Glutamatergic neuron (in vitro differentiated cells): ENCODE measurements at places on chromosomes 11 and 22. TPM values are rescaled to one million over a fixed set of nuclear protein-coding genes. Genes with fewer than 3 reads are reported as not detected.

The ASRGL1 gene
- total RNA-seq = 55.7 TPM

GRCh38 chr11:7281079-7281478 lies 29.4 kb downstream of the SYT9 start:
- no peak overlapping the region for H3K27ac ChIP-seq
- DNase-seq = no peak
- H3K4me1 ChIP-seq = no peaks in the 10 kb centered on the region
- no peaks in the 10 kb centered on the region for H3K27me3 ChIP-seq
- no peak overlapping the region for H3K4me3 ChIP-seq

- H3K36me3 ChIP-seq = no peaks in the 10 kb centered on the region
- H3K27me3 ChIP-seq = no peaks in the 10 kb centered on the region
- no peak overlapping the region for H3K27ac ChIP-seq
- no peak for DNase-seq
These were observed 36.9 kb downstream of the PPM1F start for GRCh38 chr22:21915624-21916308.

DNA sequence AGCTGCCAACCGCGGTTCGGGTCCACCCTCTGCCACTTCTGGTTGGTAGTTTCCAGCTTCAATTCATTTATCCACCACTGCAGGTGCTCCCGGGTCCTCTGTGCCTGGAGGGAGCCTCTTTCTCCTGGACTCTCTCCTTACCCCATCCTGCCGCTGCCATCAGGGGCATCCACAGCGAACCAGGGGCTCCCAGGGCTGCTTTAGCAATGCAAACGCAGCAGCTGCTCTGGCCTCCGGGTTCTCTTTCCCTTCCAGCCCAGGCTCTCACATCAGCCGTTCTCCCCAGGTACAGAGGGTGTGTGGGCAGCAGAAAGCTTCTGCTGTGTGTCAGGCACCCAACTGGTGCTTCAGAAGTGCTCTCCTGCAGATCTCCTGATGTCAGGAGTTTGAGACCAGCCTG lies 27.9 kb downstream of the NFAM1 start:
- H3K36me3 ChIP-seq = no peaks in the 10 kb centered on the region
- no peak overlapping the region for H3K4me3 ChIP-seq
- peaks cover 5% of the 10 kb centered on the region for H3K27me3 ChIP-seq
- no peak for DNase-seq

The CLMP gene
- 24.2 TPM for total RNA-seq

The RELA gene
- 61.2 TPM for total RNA-seq

GRCh38 chr22:30249049-30250038 lies 2.8 kb upstream of the LIF start:
- H3K36me3 ChIP-seq = no peaks in the 10 kb centered on the region
- H3K4me3 ChIP-seq = no peak overlapping the region
- H3K4me1 ChIP-seq = peaks cover 4% of the 10 kb centered on the region
- DNase-seq = no peak

The TRIM48 gene
- not detected for total RNA-seq

DNA sequence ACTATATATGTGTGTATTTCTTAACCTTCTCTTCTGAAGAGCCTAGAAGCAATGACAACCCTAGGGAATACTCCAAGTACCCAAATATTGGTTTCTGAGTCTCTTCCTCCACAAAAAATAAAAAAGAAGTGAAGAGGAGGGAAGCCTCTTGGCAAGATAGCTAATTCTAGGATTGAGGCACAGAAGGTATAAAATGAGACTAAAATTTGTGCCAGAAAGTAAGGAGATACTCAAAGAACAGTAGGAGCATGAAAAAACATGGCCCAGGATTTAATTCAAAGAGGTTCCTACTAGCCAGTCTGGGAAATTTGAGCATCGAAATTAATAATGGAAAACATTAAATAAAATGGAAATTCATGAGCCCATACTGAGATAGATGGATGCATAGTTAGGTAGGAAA lies 112.1 kb downstream of the PAX6 start:
- H3K4me3 ChIP-seq = no peak overlapping the region
- no peak for DNase-seq
- no peaks in the 10 kb centered on the region for H3K36me3 ChIP-seq
- no peak overlapping the region for H3K27ac ChIP-seq
- H3K27me3 ChIP-seq = no peaks in the 10 kb centered on the region

The OR2AG1 gene
- total RNA-seq = not detected

GRCh38 chr11:32187111-32187510 lies 96.2 kb downstream of the RCN1 start:
- no peak overlapping the region for H3K4me3 ChIP-seq
- no peak overlapping the region for H3K27ac ChIP-seq
- DNase-seq = no peak
- H3K36me3 ChIP-seq = no peaks in the 10 kb centered on the region
- H3K27me3 ChIP-seq = peaks cover 5% of the 10 kb centered on the region

DNA sequence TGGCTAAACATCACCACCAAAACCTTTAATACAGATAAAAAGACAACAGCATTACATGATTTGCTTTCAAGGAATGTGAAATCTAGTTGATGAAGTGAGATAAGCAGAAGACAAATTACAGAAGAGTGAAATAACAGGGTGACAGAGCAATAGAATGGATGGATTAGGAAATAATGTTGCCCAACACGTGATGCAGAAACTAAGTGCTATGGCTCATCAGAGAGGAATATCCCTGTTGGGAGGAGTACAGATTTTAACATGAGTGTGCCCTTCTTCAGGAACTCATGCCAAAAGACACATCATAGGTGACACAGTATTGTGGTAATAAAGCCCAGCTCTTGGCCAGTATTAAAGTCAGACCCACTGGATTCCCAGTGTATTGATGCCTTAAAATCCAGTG lies 176.6 kb upstream of the RAG2 start:
- H3K4me1 ChIP-seq = no peaks in the 10 kb centered on the region
- H3K27me3 ChIP-seq = no peaks in the 10 kb centered on the region
- no peaks in the 10 kb centered on the region for H3K36me3 ChIP-seq
- H3K27ac ChIP-seq = no peak overlapping the region
- DNase-seq = no peak

DNA sequence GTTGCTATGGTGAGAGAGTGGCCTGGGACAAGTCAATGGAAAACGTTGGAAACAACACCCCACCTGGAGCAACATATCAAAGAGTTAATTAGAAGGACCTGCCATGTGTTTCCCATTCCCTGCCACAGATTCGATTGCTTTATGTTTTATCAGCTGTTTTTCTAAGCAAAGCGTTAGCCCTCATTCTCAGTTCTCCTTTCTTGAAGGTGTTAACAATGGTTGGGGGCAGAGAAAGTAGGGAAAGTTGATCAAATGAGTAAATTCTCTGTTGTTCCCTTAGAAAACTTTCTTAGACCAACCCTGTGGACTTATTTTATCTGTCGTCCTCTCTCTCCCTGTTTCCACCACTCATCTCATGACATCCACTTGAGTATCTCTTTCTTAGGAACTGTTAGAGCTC lies 102.5 kb downstream of the ADAMTS15 start:
- no peaks in the 10 kb centered on the region for H3K4me1 ChIP-seq
- no peaks in the 10 kb centered on the region for H3K27me3 ChIP-seq
- H3K4me3 ChIP-seq = no peak overlapping the region

The DEFB131B gene
- total RNA-seq = not detected

The KDM4E gene
- total RNA-seq = 1.1 TPM

The ARHGAP8 gene
- total RNA-seq = 0.59 TPM

The CCDC89 gene
- not detected for total RNA-seq

DNA sequence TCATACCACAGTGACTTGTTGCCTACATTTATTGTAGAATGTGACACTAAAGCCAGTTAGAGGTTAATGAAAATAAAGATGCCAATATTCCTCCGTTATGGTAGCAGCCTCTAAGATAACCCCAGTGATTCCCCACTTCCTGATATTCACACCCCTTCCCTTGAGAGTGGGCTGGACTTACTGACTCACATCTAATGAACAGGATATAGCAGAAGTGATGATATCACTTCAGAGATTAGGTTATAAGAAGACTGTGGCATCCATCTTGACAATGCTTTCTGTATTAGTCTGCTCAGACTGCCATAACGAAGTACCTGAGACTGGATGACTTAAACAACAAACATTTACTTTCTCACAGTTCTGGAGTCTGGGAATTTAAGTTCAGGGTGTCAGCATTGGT lies 149.6 kb upstream of the MTNR1B start:
- no peak for DNase-seq
- no peak overlapping the region for H3K27ac ChIP-seq
- peaks cover 7% of the 10 kb centered on the region for H3K36me3 ChIP-seq
- H3K4me3 ChIP-seq = no peak overlapping the region
- H3K27me3 ChIP-seq = no peaks in the 10 kb centered on the region

GRCh38 chr11:119441898-119442243 lies 18.9 kb upstream of the THY1 start:
- H3K36me3 ChIP-seq = no peaks in the 10 kb centered on the region
- H3K4me1 ChIP-seq = no peaks in the 10 kb centered on the region
- H3K27ac ChIP-seq = no peak overlapping the region
- H3K4me3 ChIP-seq = no peak overlapping the region
- peaks cover 4% of the 10 kb centered on the region for H3K27me3 ChIP-seq
- DNase-seq = no peak

GRCh38 chr22:47334601-47335000 lies 572.2 kb downstream of the TBC1D22A start:
- no peak overlapping the region for H3K4me3 ChIP-seq
- peaks cover 30% of the 10 kb centered on the region for H3K36me3 ChIP-seq
- DNase-seq = no peak
- H3K27me3 ChIP-seq = peaks cover 14% of the 10 kb centered on the region
- H3K27ac ChIP-seq = no peak overlapping the region

DNA sequence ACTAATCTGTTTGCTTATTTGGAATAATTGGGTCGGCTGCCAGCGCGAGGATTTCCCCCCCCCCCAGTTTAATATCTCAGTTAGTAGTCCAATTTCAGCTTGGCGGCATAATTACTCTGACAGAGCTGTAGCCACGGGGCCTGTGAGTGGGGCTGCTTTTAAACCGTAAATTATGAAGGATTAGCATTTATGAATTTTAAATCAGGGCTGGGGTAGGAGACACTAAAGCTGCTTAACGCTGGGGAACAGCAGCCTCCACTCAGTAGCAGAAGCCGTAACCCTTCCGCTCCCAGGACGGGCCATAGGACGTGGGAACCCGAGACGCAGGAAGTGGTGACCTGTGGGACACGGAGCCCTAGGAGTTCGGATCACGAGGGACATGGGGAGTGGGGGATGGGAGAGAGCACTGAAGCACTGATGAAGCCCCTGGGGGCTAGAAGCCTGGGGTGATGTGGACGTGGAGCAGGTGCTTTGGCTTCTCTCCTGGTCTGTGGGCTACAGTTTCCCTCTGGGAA lies 66.2 kb upstream of the LMO1 start:
- peaks cover 3% of the 10 kb centered on the region for H3K27me3 ChIP-seq
- no peaks in the 10 kb centered on the region for H3K36me3 ChIP-seq
- peaks cover 10% of the 10 kb centered on the region for H3K4me1 ChIP-seq
- DNase-seq = peak; percentile 48
- no peak overlapping the region for H3K4me3 ChIP-seq

GRCh38 chr22:37007651-37008050 lies 11.6 kb downstream of the TST start:
- H3K27me3 ChIP-seq = peaks cover 5% of the 10 kb centered on the region
- DNase-seq = no peak
- H3K4me3 ChIP-seq = no peak overlapping the region
- H3K36me3 ChIP-seq = no peaks in the 10 kb centered on the region
- H3K27ac ChIP-seq = no peak overlapping the region

GRCh38 chr11:97607291-97608000 lies 1217.6 kb downstream of the JRKL start:
- H3K27me3 ChIP-seq = no peaks in the 10 kb centered on the region
- no peak overlapping the region for H3K4me3 ChIP-seq
- no peak for DNase-seq
- H3K27ac ChIP-seq = no peak overlapping the region

DNA sequence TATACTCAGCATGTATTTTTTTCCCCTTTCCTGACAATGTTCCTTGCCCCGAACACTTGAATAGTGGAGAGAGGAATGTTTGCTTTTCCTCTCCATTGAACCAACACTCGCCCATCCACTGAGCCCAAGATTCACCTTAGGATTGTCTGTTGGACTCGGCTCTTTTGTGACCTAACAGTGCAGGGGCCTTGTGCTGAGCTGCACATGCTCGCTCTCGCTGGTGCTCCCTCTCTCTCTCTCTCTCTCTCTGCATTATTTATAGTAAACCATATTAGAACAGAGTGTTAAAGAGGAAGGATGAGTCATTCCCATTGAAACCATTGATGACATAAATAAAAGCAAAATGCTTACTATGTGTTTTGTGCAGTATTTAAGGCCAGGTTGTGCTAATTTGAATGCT lies 20.7 kb downstream of the ZBTB16 start:
- H3K4me1 ChIP-seq = peaks cover 23% of the 10 kb centered on the region
- no peak for DNase-seq
- no peak overlapping the region for H3K27ac ChIP-seq
- H3K27me3 ChIP-seq = no peaks in the 10 kb centered on the region
- H3K36me3 ChIP-seq = no peaks in the 10 kb centered on the region

DNA sequence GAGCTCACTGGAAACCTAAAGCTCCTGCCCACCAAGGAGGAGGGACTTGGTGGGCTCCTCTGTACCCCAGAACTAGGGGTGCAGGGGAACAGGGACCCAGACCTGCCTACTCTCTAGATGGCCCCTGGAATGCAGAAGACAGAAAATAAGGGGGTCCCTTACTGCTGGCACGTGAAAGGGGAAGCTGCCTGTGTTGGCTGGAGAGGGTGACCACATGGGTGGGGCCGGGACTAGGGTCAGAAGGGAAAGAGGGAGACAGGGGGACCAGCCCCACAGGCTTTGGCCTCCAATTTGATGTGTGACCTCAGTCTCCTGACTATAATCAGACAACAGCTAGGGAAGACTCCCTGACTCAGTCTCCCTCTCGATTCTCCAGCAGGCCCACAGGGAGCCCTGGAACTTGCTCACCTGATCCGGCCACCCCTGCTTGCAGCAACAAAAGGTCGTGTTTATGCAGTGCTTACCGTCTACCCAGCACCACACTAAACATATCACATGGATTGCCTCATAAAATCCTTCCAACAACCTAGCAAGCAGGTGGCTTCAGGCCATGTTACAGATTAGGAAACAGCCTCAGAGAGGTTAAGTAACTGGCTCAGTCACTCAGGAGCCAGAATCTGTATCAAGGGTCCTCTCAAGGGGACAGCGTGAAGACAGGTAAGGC lies 10.2 kb downstream of the ARAP1 start:
- H3K4me3 ChIP-seq = peak overlapping the region; percentile 25
- H3K27ac ChIP-seq = no peak overlapping the region
- H3K27me3 ChIP-seq = peaks cover 15% of the 10 kb centered on the region
- H3K4me1 ChIP-seq = peaks cover 30% of the 10 kb centered on the region
